ENCODE measurements at places on chromosomes 1 and 21.
A peak's percentile ranks its signal among the peaks of the same experiment; 100 is the strongest.

DNA sequence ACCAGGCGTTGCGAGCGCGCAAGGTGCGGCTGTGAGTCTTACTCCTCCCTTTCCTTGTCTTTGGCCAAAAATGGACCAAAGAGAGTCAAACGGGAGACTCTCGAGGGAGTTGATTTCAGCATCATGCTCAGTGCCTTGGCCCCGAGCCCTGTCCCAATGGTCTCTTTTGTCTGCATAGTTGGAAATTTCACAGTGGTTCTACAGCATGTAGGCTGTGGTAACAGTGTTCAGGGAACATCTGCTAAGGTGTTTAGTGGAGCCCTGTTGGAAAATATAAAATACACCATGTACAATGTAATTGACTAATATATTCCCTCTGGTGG is 2.7 kb downstream of the CACNA1E start:
- DNase-seq = peak; percentile 33

DNA sequence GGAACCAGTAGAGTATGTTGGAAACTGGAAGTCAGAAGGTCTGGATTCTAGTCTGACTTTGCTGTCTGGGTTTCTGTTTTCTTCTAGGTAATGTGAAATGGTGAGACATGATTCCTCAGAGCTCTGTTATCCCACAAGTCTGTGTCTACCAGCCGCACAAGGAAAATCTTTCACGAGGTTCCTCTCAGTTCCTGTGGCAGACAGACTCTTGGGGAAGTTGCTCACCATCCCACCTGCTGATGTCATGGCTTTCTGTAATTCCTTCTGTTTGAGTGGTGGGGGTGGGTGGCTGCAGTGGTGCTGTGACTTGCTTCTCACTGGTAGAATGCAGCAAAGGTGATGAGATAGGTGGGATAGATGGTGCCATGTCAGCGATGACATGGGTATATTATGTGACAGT is 17.1 kb upstream of the SCMH1 start:
- no peak for DNase-seq

GRCh38 chr1:242081446-242081845 is 82.5 kb upstream of the MAP1LC3C start:
- no peak for DNase-seq

DNA sequence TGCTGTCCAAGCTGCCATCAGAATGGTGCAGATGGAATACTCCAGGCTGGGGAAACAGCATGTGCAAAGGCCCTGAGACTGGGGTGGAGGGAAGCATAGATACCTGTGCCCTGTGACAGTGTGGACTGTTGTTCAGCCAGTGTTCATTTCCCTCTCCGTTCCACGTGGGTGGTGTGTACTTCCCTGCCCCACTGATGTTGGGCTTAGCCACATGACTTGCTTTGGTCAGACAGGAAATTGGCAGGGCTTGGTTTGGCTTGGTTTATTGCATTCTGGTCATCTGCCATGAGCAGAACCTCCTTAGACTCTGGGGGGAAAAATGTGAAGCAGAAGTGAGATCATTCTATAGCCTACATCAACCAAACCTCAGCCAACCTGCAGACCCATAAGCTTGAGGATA is 102.4 kb upstream of the IGSF21 start:
- DNase-seq = no peak

DNA sequence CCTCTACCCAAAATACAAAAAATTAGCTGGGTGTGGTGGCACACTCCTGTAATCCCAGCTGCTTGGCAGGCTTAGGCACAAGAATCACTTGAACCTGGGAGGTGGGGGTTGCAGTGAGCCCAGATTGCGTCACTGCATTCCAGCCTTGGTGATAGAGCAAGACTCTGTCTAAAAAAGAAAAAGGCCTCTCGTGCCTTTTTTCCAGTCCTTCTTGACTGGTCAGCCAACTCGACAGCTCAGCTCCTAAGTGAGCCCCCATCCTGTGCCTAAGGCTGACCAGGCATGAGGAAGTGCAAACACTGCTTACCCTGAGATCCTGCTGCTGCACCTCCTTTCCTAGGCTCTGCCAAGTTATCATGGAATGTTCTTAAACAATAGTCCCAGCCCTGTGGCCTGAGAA is 10.1 kb upstream of the PROK1 start:
- no peak for DNase-seq

GRCh38 chr21:42855171-42855936 is 24.0 kb downstream of the WDR4 start:
- no peak for DNase-seq

DNA sequence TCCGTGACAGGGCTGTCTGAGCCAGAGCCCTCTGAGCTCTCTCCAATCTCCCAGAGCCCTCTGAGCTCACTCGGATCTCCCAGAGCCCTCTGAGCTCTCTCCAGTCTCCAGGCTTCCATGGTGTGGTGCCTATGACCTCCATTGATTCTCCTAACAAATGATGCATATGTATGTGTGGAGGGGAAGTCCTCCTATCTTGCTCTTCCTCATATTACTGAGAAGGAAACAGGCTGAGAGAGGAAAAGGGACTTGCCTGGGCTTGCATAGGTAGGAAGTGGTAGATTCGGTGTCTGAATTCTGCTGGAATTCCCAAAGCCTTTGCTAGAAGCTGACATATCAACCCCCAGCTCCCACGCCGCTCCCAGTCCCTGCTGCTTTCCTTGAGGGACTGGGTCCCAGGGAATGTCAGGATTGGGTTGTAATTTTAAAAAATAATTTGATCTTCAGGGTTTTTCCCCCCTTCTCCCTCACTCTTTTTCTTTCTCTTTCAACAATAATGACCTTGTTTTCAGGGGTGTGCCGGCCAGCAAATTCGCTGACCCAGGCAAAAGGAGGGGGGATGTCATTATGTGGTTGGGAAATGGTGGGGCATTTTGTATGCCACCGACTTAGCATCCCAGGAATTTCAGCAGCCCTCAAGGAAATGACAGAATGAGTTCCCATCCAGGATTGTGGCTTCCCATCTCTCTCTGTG is 42.3 kb upstream of the RUNX3 start:
- DNase-seq = no peak

GRCh38 chr1:234932106-234932505 is 196.5 kb downstream of the TOMM20 start:
- DNase-seq = no peak

GRCh38 chr1:178385662-178386061 is 111.1 kb downstream of the CLEC20A start:
- DNase-seq = no peak

DNA sequence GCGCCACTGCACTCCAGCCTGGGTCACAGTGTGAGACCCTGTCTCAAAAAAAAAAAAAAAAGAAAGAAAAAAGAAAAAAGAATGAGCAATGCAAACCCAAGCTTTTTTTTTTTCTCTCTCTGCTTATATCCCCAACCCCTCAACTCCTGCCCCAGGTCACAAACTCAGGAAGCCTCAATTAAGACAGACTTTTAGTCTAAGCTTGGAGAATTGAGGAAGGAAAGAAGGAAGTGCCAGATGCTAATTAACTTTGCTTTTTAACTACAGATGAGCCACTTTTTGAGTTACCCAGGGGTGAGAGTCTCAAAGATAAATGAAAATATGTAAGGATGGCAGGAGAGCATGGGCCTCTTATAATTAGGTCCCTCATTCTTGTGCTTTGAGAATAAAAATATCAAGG is 33.3 kb downstream of the PIK3CD start:
- no peak for DNase-seq

- DNase-seq = no peak
Measured at GRCh38 chr1:109754738-109755137, 9.0 kb downstream of the EPS8L3 start.

- DNase-seq = peak; percentile 50
Measured at GRCh38 chr1:47228644-47229030, 3.4 kb downstream of the TAL1 start.

DNA sequence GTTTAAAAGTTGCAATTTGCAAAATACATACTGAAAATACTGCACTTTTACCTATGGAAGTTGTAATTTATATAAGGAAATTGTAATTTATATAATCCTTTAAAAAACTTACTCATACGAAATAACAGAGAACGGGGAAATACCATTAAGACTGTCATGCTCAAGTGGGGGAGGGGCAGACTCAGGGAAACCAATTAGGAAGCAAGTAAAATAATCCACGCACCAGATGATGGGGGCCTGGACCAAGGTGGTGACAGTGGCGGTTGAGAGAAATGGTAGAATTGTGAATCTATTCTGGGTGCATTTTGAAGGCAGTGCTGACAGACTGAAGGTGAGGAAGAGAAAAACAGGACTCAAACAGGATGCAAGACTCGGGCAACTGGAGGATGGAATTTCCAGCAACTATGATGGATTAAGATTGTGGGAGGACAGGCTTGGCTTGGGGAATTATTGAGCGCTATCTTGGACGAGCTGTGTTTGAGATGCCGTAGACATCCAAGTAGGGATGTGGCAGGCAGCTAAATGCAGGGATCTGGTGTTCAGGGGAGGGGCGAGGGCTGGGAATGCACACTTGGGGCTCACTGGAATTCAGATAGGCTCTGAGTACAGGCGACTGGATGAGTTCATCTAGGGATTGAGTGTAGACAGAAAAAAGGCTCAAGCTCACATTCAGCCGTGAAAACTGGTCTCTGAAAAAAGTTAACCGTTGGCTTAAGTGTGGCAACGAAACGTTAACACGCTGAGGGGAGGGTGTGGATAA is 977 bp downstream of the LCA5L start:
- DNase-seq = no peak

DNA sequence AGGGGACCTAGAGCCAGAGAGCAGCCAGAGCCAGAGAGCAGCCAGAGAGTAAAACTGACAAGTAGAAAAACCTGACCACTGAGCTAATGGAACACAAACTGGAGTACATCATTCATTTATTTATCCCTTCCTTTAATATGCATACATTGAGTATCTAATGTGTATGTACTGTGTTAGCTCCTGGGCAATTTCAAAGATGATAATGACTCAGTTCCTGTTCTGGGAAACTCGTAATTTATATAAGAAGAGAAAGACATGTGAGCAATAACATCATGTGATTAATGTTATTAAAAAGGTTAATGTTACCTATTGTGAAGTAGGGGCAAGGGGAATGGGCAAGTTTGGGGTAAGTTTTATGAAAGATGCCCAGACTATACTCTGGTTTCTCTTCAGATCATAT is 199.9 kb downstream of the TNR start:
- DNase-seq = no peak

DNA sequence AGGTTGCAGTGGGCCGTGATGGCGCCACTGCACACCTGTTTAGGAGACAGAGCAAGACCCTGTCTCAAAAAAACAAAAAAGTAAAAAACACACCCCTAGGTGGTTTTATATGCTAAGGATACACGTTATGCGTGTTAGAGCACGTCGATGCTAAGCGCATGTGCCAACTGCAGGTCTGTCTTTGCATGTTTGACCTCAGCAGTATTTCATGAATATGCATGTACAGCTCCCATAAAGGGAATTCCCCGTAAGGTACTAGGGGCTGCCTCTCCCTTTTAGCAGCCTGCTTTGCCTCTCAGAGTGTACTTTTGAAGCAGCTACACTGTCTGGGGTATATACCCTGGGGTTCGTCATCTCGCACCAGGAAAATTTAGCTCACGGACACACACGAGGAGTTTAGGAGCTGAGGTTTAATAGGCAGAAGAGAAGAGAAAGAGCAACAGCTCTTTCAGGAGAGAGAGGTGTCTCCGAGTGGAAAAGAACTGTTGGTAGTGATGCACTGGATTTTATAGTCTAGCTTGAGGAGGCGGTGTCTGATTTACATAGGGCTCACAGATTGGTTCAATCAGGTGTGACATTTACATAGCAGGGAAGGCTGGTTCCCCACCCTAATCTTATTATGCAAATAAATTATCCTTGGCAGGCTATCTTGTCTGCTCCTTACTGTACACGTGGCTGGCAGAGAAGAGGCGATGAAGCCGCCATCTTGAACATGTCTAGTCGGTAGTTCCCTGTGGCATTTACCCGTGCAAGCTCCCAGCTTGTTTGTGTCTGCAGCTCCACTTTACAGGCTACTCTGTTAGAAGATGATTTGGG is 4.2 kb upstream of the OTUD3 start:
- DNase-seq = no peak

- no peak for DNase-seq
Measured at GRCh38 chr1:206636671-206637070, 1.3 kb downstream of the DYRK3 start.

- no peak for DNase-seq
Measured at GRCh38 chr21:18498431-18498830, 94.8 kb upstream of the TMPRSS15 start.

- DNase-seq = no peak
Measured at GRCh38 chr1:43653339-43653738, 3.4 kb downstream of the KDM4A start.

DNA sequence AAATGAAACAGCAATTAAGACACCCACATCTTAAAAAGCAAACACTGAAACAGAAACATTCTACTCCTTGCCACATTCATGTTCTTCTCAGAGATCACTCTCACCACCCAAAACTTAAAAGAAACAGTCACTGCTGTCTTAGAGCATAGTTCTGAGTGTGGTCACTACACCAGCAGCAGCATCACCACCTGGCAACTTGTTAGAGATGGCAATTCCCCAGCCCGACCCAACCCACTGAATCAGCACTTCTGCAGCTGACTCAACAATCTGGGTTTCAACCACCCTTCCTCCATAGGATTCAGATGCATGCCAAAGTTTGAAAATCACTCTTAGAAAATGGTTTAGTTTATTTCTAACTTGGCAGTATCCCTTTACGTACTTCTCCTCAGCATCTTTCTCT is 126.1 kb downstream of the CDC42BPA start:
- DNase-seq = no peak

GRCh38 chr1:167582064-167582463 is 28.5 kb upstream of the CREG1 start:
- DNase-seq = no peak

- DNase-seq = no peak
Measured at GRCh38 chr1:48960320-48960719, 183.6 kb upstream of the BEND5 start.

DNA sequence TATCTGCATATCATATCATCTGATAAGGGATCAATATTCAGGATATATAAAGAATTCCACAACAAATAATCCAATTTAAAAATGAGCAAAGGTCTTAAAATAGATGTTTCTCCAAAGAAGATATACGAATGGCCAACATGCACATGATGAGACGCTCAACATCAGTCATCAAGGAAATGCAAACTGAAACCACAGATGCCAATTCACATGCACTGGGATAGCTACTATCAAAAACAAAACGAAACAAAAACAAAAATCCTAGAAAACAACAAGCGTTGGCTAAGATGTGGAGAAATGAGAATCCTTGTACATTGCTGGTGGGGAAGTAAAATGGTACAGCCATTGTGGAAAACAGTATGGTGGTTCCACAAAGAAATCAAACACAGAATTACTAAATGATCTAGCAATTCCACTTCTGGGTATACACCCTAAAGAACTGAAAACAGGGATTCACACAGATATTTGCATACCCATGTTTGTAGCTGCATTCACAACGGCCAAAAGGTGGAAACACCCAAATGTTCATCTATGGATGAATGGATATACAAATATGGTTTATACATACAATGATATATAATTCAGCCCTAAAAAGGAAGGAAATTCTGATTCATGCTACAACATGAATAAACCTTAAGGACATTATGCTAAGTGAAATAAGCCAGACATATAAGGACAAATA is 79.4 kb downstream of the PCSK9 start:
- DNase-seq = no peak
